ENCODE measurements at places on chromosomes 11 and 22.
A peak's percentile ranks its signal among the peaks of the same experiment; 100 is the strongest.

DNA sequence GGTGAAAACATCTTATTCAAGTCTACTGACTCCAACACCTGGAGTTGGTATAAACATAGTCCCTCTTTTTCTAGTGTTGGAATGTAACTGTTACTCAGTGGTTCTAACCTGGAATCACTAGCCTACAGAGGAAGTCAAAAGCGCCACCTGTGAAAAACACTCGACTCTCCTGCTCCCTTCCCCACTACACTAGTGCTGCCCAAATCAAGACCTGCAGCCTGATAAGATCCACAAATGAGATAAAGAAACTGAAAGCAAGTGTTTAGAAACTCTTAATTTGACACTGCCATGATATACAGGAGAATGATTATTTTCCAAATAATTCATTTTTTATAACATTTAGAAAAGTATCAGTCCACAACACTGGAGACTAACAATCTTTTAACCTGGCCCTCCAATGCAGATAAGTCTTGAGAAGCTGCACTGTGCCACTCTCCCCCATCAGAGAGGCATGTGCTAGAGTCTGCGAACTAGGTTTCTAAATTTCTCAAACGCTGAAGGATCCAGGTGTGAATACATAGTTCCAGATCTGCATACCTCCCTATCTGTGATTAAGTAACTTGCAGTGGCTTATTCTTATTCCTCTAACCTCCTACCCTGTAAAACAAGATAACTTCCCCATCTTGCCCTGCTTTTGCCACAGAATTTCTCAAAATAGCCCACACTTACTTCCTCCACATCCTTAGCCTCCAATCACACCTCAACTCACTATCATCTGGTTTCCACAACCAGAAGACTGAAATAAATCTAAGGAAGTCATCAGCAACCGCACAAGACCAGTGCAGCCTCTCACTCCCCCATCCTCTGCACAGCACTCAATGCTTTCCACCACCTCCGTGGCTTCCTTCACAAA is 88.1 kb downstream of the RRAS2 start:
- no peak for DNase-seq

GRCh38 chr22:20579273-20580120 is 72.1 kb downstream of the MED15 start:
- no peak for DNase-seq

GRCh38 chr11:57471496-57471895 is 11.2 kb downstream of the RTN4RL2 start:
- no peak for DNase-seq

- DNase-seq: no peak
Measured at GRCh38 chr11:2675540-2675939, 24.3 kb downstream of the KCNQ1OT1 start.

DNA sequence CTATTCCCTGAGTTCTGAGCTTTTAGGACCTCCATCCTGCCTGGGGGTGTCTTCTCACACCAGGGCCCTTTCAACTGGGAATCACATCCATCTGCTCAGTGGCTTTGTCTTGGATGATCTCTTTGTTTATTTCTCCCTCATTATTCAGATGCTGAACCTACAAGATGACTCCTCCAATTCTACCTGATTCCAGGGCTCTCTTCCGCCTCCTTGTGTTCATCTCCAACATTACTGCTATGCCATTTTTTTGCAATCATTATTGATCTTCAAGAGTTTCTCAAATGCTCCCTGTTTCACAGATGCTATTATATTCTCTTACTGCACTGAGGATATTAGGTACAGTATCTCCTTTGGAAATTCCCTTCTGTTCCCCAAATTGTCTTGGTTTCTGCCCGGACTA is 307.7 kb downstream of the SHANK2 start:
- no peak for DNase-seq

DNA sequence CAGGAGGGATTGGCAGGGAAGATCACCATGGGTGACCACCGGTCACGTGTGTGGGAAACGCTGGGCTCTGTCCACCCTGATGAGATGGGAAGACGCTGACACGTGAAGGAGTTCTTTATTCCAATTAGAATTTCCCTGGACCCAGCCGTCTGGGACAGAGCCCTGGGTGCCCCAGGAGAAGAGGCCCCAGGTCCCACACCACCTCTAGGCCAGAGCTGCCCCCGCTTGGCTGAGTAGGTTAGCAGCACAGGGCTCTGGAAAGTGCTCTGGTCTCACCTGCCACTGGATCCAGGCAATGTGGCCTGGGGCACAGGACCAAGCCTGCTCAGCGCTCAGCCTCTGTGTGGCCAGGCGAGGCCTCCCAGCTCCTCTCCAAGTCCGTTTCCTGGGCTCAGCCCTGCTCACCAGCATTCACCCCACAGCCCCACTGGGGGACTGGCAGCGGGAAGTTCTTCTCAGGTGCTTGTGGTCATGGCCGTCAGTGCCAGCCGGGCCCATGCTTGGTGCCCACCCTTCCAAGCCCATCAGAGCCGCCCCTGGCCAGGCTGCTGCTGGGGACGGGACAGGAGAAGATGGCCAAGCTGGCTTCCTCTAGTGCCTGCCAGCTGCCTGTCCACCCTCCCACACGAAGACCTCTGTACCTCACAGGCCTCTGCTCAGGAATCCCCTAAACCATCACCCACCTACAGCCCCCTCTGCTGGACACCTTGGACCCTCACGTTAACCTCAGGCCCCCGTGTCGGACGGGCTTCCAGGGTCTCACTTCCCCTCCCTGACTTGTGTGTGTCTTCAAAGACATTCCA is 62.5 kb upstream of the FGF3 start:
- no peak for DNase-seq

DNA sequence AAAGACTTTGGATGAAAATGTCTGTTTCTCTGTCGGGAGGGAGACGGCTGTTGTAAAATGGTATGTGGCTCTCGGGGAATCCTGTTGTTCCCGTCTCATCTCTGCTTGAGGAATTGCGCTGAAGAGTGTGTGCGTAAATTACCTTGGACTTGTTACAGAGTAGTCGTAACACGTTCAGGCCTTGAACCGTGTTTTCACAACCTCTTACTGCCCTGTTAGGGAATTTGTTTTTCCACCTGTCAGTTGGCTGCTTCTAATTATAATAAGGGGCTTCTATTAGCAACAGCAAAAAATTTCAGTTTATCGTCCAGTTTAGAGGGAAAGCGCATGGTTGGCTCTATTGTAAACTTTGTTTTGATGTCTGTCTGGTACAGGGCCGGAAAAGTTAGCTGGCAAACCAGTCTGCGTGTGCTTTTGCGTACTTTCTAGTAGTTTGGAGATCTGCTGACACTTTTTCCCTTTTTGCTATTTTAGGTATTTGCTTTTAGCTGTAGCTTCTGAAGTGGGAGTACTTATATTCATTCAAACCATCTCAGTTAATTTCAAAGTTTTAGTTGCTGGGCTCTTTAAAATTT is 1.5 kb downstream of the HIPK3 start:
- DNase-seq: peak; percentile 2

GRCh38 chr11:79902493-79902892 is 461.7 kb upstream of the TENM4 start:
- no peak for DNase-seq

DNA sequence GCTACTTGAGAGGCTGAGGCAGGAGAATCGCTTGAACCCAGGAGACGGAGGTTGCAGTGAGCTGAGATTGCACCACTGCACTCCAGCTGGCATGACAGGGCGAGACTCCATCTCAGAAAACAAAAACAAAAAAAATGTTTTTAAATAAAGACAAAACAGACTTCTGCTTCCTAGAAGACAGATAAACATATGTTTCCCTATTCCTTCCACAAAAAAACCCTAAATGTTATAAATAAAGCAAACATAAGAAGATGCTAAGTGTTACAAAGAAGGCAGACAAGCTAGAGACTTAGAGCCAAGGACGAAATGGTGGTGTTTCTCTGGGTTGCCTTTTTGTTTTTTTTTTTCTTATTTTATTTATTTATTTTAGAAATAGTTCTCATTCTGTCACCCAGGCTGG is 5.6 kb upstream of the CLDN5 start:
- no peak for DNase-seq

GRCh38 chr11:120538707-120539106 is 27.2 kb downstream of the GRIK4 start:
- DNase-seq: no peak

- DNase-seq: no peak
Measured at GRCh38 chr22:23713696-23714595, 23.1 kb downstream of the RGL4 start.

DNA sequence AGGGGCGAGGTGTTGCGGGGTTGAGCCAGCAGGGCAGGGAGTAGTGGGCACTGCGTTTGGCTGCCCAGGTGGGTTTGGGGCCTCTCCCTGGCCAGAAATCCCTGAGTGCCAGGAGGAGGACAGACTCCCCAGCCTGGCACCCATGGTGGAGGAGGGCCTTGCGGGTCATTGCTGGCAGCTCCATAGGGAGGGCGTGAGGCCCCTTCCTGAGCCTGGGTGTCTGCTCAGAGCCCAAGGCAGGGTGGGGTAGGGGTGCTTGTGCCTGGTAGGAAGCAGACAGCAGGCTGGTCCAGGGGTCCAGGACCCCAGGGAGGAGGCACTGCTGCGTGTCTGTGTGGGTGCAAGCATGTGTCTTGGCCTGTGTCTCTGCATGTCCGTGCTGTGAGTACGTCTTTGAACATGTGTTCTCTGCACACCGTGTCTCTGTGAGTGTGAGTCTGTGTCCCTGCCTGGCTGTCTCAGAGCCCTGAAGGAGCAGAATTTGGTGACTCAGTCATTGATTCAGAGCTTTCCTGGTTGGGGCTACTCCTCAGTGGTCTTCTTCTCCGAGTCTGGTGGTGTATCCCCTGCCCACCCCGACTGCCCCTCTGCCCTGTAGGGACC is 3.9 kb downstream of the TSPAN4 start:
- no peak for DNase-seq

GRCh38 chr22:29055192-29055830 is 6.3 kb downstream of the C22orf31 start:
- no peak for DNase-seq

DNA sequence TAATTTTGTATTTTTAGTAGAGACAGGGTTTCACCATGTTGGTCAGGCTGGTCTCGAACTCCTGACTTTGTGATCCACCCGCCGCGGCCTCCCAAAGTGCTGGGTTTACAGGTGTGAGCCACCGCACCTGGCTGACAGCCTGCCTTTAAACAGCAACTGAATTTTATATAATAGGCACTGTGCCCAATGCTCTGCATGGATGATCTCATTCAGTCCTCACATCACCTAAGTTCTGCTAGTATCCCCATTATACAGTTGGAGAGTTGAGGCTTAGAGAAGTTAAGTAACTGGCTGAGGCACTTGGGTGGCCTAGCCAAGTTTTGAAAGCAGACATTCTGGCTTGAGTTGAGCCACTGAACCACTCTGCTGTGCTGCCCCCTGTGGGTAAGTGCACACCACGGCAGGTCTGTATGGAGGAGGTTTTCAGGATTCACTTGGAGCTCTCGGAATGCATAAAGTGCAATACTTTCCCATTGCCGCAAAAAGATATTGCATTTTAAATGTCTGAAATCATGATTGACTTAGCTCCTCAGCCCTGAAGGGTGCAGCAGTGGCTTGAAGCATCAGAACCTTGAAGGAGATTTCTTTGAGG is 112.4 kb downstream of the LDLRAD3 start:
- DNase-seq: no peak

DNA sequence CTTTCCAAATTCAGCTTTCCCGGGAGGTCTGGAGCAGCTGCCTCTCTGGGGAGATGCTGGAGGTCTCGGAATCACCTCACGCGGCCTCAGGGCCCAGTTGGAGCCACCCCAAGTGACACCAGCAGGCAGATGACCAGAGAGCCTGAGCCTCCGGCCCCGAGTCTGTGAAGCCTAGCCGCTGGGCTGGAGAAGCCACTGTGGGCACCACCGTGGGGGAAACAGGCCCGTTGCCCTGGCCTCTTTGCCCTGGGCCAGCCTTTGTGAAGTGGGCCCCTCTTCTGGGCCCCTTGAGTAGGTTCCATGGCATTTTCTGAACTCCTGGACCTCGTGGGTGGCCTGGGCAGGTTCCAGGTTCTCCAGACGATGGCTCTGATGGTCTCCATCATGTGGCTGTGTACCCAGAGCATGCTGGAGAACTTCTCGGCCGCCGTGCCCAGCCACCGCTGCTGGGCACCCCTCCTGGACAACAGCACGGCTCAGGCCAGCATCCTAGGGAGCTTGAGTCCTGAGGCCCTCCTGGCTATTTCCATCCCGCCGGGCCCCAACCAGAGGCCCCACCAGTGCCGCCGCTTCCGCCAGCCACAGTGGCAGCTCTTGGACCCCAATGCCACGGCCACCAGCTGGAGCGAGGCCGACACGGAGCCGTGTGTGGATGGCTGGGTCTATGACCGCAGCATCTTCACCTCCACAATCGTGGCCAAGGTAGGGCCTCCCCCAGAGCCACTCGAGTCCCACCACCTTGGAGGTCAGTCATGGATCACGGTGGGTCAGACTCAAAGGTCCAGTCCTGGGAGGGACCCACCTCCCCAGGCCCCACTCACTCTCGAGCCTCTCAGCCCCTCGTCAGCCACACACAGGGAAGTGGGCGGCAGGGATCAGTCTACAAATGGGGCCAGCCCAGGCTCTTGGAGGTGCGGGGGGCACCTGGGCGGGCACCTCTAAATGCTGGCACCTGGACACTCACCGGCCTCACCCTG is 525 bp downstream of the SLC22A12 start:
- DNase-seq: no peak

DNA sequence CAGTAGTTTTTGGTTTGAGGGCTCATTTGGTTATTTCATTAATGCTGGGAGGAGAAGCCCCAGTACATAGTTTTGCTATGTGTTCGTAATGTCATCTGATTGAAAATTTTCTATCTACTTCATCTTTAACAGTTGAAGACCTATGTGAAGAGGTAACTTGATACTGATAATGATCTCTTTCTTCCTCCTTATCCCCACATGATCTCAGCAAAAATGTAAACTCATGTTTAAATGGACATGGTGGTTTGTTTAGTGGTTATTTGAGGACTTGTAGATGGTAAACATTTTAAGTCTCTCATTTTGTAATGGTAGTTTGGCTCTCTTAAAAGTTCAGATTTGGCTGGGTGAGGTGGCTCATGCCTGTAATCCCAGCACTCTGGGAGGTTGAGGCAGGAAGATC is 53.7 kb upstream of the SPTBN2 start:
- DNase-seq: no peak

DNA sequence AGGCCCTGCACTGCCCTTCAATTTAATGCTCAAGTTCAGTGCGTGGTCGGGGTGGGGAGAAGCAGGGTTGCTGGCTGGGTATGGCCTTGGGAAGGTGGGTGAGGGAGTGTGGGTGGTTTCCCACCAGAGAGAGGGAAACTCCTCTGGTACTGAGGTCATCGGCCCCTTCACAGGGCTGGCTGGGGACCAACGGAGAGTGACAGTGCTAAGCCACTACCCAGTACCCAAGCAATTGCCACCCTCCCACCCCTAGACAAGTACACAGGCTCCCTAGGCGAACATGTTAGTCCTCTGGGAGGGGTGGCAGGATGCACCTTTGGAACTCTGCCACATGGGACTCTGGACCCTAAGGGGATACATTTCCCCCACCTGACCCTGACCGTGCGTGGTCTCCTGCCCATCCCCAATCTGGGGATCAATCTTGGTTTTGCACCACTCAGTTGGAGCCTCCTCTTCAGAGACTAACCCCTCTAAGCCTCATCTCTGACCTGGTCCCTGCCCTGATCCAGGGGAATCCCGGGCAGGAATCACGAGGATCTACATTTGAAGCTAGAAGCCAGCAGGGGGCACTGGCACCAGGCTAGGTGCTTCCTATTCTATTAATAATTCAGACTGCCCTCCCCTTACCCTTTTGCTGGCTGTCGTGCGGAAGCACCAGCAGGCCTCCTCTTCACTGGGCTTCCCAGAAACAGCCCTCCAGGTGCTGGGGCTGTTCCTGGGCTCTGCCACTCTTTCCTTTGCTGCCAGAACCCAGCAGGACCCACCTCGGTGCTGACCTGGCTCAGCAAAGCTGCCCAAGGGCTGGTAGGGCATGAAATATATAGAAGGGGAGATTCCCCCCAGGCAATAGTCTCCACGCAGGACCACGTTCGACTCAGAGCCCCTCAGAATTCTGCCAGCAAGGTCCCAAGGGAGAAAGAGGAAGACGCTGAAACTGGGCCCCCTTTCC is 377.7 kb downstream of the TENM4 start:
- DNase-seq: no peak

Measured in stimulated activated CD4-positive, alpha-beta T cell treated with anti-CD3 and anti-CD28 coated beads, TNF-alpha, amount 100 ng/mL, for 1 hour (primary cell).